IMR-90 (cell line): ENCODE measurements at places on chromosomes 3 and 15.
A peak's percentile ranks its signal among the peaks of the same experiment; 100 is the strongest.

DNA sequence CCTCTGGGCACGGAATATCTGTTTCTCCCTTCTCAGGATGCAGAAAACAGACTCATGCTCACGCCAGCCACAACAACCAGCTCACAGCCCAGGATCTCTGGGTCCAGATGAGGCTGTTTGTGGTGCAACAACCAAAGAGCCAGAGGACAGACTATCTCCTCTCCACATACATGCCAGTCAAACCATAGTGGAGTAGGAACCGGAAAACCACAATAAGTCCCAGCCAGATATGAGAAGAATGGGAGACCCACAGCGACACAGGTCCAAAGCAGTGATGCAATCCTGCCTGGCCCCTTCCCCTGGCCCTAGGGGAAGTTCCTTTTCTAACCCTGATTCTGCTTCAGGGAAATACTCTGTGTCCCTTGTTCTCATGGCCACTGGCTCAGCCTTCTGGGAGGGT lies 27.6 kb downstream of the MEX3B start:
- DNase-seq = no peak
- no peaks in the 10 kb centered on the region for H3K36me3 ChIP-seq
- H3K4me1 ChIP-seq = peaks cover 8% of the 10 kb centered on the region
- H3K27me3 ChIP-seq = peaks cover 7% of the 10 kb centered on the region

DNA sequence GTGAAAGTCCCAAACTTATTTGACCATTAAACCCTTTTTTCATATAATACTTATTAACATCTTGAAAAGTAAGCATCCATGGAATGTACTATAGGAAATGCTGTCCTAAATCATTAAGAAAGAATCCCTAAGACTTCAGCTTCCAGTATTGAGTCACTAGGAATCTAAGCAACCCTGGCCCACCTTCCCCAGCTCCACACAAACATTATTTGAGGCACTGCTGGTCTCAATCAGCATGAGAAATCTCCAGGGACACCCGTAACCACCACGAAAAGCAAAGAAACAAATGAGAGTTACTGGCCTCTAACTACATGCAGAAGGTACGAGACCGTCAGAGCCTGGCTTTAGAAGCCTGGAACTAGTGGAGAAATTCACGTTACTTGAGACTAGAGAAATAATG lies 68.2 kb downstream of the POLQ start:
- peak overlapping the region; percentile 9 for H3K27ac ChIP-seq
- H3K27me3 ChIP-seq = no peaks in the 10 kb centered on the region
- H3K36me3 ChIP-seq = no peaks in the 10 kb centered on the region; the same call in 1 of the 2 replicates
- DNase-seq = peak; percentile 80

DNA sequence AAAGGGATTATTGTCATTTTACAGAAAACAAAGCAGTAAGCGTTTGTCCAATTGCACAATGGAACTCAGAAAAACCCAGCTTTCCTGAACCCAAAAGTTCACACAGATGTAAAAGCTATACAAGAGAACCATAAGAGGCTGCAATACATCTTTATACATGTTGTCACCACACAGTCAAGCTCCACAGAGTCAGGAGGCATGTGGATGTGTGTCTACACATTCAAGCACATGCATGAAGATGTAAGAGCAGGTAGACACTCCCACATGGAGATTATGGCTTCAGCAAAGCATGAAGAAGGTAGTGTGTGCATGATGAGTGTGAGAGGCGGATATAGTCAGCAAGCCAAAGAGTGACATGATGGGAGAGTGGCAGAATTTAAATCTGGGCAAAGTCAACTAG lies 124.7 kb upstream of the THBS1 start:
- no peaks in the 10 kb centered on the region for H3K36me3 ChIP-seq
- no peaks in the 10 kb centered on the region for H3K27me3 ChIP-seq
- no peak overlapping the region for H3K27ac ChIP-seq
- peaks cover 6% of the 10 kb centered on the region for H3K4me1 ChIP-seq

GRCh38 chr3:134378818-134379217 lies 4.6 kb upstream of the AMOTL2 start:
- H3K27ac ChIP-seq = no peak overlapping the region
- DNase-seq = peak; percentile 52
- H3K4me1 ChIP-seq = peaks cover 7% of the 10 kb centered on the region; the same call in 1 of the 2 replicates
- no peaks in the 10 kb centered on the region for H3K36me3 ChIP-seq

DNA sequence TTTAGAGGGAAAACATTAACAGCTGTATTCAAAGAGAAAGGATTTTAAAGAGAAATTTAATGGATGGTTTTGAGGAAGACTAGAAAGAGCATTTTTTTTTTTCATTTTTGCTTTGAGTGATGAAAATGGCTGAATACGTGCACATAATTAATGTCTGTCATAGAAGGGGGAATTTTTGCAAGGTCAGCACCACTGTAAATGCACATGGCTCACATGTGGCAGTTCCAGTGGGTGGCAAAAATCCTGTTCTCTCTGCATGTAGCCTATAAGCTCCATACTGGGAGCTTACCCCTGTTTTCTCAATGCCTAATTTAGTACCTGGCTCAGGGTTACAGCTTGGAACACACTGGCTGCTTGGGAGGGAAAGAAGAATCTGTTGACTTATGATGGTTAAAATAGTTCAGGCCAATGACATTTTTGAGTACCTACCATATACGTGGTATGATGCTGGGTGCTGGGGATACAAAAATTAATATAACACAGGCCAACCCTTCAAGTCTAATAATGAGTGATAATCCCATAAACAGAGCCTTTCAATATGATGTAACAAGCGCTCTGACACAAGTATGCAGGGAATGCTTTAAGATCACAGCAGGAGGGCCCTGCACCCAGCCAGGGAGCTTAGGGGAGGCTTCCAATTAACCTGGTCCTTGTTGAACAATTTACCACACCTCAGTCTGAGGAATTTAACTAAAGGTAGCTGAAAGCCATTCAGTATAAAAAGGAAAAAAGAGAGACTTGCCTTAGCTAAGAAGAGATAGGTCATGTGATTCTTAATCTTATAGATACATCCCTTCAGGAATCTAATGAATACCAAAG lies 33.0 kb downstream of the HSPBAP1 start:
- no peaks in the 10 kb centered on the region for H3K36me3 ChIP-seq
- H3K4me3 ChIP-seq = no peak overlapping the region
- H3K27me3 ChIP-seq = no peaks in the 10 kb centered on the region
- H3K27ac ChIP-seq = no peak overlapping the region
- no peak for DNase-seq
